ENCODE measurements at places on chromosomes 1 and 21.

DNA sequence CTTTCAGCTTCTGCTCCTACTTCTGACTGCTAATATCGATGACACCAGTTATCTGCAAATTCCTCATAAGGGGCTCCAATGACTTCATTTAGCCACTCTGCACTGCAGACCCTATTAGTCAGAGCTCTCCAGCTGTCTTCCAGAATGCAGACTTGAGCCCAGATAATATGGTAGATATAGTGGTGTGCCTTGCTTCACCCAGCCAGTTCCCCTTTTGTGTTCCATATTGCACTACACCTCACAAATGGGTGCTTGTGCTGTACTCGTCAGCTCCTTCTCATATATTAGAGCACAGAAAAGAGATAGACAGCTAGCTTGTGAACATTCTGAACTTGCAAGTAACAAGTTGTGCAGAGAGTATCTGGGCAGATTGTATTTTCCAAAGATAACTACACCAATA lies 23.7 kb upstream of the COG2 start:
- no peak for DNase-seq

DNA sequence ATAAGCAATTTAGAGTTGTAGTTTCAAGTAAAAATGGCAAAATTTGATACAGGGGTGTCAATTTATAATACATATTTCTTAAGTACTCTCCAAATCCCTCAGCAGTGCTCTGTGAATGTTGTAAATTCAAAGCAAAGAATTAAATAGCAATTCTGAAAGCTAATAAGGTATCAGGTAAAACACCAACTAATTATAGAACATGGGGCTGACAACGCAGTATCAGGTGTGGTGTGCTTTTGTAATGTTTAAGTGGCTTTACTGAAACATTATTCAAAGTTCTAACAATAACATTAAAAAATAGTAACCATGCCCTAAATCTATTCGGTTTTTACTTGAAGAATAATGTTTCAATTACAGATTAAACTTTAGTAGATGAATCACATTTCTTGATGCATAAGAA lies 1271.2 kb upstream of the ADGRL2 start:
- DNase-seq, result no peak

DNA sequence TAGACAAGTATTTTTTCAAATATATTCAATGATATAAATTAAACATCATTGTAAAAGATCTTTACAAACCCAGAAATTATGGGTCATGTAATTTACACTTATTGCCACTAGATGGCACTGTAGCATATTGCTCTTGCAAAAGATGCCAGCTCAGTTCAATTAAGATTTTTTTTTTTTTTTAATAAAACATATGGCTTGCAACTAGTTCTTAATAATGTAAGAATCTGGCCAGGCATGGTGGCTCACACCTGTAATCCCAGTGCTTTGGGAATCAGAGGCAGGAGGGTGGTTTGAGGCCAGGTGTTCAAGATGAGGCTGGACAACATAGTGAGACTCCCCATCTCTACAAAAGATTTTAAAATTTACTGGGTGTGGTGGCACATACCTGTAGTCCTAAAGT lies 49.4 kb upstream of the DESI2 start:
- no peak for DNase-seq

DNA sequence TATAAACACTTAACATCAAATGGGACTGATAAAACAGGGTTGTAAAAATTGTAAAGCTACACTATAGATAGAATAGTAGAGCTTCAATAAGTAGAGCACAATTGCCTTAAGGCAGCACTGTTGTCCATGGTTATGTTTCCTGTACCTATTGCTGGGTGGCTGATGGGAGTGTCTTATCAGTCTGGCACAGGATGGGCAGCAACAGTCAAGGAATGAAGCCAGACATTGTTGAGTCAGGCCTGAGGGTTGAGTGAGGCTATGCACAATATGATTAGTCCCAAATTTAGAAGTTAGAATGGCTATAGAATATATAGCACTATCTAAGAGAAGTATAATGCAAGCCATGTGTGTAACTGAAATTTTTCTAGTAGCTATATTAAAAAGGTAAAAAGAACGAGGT lies 25.0 kb upstream of the CD1D start:
- no peak for DNase-seq

DNA sequence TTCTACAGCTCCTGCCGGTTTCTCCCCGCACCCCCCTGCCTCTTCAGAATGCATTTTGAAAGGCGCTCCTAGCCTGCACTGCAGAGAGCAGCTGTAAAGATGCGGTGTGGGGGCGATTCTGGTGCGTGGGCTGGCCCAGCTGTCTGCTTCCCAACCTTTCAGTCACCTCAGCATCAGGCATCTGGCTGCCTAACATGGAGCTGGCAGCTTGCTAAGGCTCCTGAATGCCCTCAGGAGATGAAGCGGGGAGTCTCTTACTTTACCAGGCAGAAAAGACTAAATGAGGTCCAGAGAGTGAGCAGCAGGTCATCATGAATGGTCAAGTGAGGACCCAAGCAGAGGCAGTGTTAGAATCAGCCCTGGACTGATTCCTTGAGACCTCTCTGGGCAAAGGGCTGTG lies 8.7 kb downstream of the IER5 start:
- DNase-seq, result no peak

DNA sequence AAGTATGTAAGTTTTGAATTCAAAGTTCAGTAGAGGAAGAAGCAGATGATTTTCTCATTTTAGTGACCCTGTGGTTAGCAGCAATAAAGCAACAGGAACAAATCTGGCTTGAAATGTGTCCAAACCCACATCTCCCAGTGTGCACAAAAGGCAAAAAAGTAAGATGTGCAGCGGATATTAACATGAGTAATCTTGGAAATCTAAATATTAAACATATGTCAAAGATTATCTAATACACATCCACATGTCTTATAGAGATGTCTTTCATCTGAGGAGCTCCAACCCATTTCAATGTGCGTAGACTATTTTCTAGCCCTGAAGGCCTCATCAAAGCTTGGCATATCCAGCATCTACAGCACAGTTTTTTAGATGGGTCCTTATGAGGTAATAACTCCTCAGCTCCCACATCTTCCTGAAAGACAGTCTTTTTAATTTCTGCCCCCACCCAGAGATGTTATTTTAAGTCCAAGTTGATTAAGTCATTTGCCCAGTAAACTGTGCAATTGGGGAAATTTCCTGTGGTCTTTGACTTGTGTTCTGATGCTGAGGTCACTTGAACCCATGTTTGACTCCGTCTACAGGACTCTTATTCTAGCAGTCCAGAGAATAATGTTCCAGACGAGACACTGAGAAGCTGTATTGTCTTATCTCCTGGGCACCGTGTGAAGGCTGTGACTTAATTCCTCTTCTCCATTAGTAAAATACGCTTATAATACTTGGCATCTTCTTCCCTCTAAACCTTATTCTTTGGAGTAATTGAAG lies 73.7 kb downstream of the LMO4 start:
- no peak for DNase-seq

GRCh38 chr1:7491109-7491817 lies 279.8 kb upstream of the VAMP3 start:
- no peak for DNase-seq

DNA sequence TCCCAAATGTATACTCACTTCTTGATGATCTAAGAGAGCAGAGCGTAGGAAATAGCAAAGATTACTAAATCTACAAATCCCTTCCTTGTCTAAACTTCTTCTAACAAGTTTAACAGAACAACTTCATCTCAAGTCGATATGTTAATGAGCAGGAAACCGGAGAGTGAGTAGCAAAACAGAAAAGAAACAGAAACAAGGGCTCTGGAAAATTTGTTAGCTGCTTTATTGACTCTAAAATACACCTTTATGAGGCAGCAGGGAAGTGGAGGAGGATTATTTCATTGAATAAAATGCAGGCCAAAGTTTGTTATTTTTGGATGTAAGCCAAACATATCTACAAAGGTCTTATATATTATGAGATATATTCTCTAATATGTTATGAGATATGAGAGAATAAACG lies 192.4 kb downstream of the LRRIQ3 start:
- no peak for DNase-seq

DNA sequence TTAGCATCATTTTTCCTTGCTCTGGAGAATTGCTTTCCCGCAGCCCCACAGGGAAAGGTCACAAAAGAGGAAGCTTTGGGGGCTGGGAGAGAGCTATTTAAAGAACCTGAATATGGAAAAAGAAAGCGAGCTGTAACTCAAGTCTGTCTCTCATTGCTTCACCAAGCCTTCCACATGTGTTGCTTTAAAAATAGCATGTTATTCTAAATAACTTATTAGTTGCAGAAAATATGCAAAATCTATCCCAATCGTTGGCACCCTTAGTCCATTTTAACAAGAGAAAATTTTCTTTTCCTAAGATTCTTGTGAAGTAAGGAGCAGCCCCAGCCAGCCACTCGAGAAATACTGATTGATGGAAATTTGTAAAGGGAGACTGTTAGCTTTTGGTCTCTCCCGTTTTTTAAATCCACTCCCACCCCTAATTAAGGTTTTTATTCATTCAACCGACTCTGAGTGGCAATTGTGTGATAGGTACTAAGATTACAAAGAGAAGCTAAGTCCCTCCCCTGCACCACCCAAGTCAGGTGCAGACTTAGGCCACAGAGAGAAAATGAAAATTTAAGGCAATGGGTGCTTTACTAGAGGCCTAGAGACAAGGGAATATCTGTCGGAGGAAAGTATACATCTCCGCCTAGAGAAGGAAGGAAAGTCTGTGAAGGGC lies 802 bp downstream of the CYP4X1 start:
- no peak for DNase-seq

DNA sequence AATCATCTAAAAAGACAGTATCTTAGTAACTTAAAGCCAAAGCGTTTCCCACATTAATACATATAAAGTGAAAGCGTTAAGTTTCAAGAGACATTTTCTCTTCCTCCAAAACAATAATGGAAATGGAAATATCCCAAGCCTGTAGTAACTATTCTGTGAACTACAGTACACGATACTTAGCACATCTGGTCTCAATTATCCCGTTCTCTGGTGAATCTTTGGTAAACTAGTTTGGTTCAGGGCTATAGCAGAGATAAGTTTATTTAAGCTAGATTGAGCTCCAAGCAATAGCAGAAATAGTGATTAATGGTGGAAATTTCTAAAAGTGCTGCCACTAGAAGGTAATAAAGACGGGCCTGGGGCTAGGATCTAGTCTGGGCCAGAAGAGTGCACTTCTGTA lies 55.2 kb downstream of the PCNX2 start:
- DNase-seq, result no peak

DNA sequence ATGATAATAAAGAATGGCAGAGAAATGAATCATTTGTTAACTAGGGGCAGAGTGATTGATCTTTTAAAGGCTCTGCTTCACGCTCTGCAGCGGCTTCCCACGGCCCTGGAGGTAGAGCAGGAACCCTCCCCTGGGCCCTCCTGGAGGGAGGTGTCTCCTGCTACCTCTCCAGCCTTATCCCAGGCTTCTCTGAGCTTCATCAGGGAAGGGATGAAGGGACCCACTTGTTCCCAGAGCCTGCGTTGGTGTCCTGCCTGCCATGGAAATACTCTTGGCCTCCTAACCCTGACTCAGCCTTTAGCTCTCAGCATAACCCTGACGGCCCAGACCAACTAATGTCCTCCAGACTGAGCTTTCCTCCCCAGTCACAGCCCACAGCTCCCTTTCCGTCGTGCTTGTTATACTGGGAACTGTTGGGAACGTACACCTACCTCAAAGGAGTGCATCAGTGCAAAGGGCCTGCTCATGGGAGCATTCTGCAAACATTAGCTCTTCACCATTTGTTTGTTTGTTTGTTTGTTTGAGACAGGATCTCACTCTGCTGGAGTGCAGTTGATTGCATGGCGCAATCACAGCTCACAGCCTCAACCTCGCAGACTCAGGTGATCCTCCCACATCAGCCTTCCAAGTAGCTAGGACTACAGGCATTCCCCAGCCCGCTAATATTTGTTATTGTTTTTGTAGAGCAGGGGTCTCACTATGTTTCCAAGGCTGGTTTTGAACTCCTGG lies 17.4 kb upstream of the HNRNPU start:
- DNase-seq, result no peak

DNA sequence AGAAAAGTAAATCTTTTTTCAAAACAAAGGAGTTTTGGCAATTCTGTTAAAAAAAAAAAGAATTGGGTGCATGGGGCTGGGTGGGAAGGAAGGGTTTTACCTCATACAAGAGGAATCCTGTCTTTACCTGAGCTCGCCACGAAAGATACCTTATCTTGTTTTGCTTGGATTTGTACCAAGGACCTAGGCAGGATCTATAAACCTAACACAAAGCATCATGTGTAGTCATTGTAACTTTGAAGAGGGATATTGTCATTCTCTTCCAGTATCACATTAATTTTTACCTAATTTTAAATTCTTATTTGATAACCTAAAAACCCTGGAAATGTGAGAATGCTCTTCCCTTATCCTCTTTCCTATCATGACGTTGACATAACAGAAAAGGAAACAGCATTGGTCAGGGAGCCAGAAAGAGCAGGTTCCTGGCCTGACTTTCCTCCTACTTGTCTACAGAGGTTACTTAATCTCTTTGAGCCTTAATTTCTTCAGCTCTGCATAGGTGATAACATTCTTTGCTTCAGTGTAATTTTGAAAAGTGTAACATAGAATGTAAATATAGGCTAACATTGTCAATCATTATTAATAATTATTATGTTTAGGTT lies 4.0 kb upstream of the LAMC1 start:
- no peak for DNase-seq

Data from DND-41 (cell line).